ENCODE measurements at places on chromosomes 5 and 9.

DNA sequence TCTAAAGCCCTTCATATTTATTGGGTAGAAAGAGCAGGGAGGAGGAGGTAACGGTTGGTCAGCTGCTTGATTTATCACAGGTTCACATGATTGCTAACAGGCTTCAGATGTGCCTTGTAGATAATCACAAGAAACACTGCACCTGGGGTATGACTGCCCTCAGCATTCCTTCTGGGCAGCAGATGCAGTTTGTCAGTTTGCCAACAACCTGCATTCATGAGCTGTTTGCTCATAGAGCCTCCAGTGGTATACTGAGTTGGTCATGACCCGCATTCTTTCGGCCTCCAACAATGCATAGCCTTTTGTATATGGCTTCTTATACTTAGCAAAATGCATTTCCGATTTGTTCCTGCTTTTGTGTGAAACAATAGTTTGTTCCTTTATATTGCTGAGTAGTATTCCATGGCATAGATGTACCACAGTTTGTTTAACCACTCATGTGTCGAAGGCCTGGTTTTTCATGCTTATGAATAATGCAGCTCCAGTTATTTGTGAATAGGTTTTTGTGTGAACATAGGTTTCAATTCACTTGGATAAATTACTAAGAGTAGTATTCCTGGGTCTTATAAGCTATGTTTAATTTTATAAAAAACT is 83.6 kb downstream of the ARHGEF28 start:
- no peak for DNase-seq

DNA sequence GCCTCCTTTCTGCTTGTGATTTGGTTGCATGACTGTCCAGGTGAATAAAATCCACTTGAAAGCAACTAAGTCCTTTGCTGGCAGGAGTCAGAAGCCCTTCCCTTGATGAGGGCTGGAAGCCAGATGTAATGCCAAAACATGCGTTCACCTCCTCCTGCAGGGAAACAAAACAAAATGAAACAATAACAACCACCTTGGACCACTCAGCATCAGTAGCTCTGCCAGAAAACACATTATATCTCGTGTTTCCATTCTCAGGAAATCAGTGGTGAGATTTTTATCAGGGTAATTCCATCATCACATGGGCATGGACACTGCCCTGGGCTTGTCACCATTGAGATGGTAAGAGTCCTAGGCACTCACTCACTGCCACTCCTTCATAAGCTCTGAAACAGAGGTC is 350.3 kb upstream of the ACTBL2 start:
- DNase-seq: no peak

- no peak for DNase-seq
These were observed 158.6 kb upstream of the PPP1R26 start for GRCh38 chr9:135320943-135321342.

DNA sequence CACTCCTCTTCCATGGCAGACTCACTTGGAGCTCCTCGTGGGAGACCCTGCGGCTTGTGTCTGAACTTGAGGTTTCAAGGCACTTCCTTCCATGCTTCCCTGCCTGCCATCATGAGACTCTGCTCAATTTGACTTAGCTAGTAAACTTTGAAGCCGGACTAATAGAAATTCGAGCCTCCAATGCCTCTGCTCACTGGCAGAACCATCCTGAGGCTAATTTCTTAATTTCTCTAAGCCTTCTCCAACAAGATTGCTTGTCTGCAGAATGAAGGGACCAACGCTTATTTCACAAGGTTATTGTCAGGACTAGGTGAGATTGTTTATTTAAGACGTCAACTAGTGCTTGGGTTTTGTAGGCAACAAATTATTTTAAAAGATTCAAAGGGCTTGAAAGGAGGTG is 3.2 kb downstream of the POU4F3 start:
- DNase-seq: no peak

DNA sequence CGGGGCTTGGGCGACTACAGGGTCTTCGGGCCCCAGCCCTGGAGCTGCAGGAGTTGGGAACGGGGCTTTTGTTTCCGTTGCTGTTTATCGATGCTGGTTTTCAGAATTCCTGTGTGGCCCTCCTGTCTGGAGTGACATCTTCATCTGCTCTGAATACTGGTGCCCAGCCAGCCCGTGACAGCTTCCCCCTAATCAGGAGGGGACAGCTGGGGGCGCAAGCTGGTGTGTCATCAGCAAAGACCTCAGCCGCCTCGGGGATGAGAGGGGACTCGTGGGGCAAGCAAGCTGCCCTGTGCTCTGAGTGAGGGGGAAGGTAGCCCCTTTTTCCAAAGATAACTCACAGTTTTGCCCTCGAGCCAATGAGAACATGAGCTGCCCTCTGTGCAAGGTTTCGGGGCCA is 110.7 kb downstream of the RXRA start:
- no peak for DNase-seq

- DNase-seq: no peak
These were observed 97.1 kb upstream of the PRSS3 start for GRCh38 chr9:33698267-33698666.

All from stimulated activated CD4-positive, alpha-beta T cell treated with anti-CD3 and anti-CD28 coated beads, Interleukin-12 subunit alpha, Interleukin-12 subunit beta, amount 100 ng/mL, for 24 hours (primary cell).